Stimulated activated CD4-positive, alpha-beta T cell treated with anti-CD3 and anti-CD28 coated beads, TNF-alpha, amount 100 ng/mL, for 1 hour (primary cell): ENCODE measurements at places on chromosomes 5 and 9.
A peak's percentile ranks its signal among the peaks of the same experiment; 100 is the strongest.

DNA sequence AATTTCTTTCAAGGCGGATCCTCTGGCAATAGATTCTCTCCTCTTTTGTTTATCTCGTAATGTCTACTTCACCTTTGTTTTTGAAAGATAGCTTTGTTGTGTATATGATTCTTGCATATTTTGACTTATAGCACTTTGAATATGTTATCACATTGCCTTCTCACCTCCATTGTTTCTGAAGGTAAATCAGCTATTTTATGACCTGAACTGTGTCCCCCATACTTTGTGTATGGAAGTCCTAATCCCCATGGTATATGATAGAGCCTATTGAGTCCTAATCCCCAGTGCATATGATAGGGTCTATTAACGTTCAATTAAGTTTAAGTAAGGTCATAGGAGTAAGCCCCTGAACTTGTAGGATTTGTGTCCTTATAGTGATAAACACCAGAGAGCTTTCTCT is 910.2 kb upstream of the NUDT12 start:
- no peak for DNase-seq

DNA sequence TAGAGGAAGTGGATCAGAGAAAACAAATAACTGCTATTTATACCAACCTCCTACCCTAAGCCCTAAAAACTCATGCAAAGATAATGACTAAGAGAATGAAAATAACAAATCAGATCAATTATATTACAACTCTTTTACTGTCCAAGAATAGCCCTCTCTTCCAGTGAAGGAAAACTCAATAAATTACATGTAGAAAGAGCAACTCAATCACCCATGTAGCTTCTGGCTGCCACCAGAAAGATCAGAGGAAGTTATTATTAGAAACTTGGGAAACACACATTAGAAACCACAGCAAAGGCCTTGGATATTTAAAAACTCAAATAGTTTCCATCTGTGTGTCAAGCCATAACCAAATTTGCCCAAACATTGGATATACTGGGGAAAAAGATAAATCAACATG is 134.0 kb upstream of the TARS1 start:
- no peak for DNase-seq

DNA sequence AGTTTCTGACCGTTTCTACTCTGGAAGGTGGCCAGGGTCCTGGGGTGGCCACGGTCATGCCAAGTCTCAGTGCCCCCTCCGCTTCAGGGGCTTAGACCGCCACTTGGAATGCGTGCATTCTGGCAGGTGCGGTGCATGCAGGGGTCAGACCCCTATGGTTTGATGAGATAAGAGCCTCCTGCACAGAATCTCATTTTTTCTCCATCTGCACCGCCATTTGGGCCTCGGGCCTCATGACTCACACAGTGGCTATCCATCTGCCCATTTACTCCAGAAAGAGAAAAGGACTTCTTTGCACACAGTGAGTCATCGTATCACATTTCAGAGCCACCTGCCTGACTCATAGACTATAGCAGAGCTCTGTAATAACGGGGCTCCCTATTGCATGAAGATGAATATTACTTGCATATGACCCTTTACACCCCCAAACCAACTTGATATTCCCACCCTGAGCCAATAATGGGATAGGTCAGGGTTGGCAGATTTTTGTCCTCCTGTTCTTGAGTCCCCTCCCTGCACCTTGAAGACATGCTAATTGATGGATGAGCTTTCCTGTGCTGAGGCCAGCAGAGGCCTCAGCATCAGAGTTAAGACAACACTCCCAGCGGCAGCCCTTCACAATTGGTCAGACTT is 157.4 kb downstream of the NR3C1 start:
- DNase-seq, result no peak

DNA sequence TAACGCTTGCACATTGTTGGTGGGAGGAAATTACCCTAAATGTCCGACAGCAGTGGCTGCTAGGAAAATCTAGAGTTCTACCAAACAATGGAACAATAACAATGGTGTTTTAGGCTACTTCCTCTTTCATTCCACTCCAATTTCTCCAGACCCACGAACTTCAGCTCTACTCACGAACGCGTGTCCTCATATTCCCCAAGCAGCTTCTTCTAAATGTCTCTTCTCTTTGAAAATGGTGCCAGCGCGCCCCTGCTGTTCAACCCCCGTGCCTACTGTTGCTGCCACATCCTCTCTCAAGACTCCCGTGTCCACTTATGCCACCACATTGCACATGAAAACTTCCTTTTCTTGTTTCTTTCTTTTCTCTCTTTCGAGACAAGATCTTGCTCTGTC is 25.6 kb downstream of the OR2V2 start:
- peak; percentile 64 for DNase-seq

GRCh38 chr5:143251946-143252345 is 151.5 kb downstream of the NR3C1 start:
- no peak for DNase-seq

- DNase-seq, result no peak
These were observed 504 bp upstream of the ZNF618 start for GRCh38 chr9:113875459-113876150.

DNA sequence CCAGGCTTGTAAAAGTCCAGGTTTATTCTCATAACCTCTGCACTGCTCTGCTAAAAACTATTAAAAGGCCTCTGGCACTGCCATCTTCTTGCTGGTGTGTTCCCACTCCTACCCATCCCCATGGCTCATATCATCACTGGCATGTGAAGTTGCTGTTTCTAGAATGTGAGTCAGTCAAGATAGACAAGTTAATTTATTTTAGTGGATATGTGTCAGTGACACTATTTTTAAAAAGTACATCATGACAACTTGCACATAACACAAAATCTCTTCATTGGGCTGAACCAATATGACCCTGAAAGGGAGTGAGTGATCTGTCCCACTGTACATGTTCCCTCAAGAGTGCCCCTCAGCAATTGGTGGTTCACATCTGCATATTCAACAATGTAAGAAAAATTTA is 299.7 kb downstream of the NFIB start:
- no peak for DNase-seq

- DNase-seq, result no peak
These were observed 514.2 kb downstream of the RAB3C start for GRCh38 chr5:59097116-59097515.

DNA sequence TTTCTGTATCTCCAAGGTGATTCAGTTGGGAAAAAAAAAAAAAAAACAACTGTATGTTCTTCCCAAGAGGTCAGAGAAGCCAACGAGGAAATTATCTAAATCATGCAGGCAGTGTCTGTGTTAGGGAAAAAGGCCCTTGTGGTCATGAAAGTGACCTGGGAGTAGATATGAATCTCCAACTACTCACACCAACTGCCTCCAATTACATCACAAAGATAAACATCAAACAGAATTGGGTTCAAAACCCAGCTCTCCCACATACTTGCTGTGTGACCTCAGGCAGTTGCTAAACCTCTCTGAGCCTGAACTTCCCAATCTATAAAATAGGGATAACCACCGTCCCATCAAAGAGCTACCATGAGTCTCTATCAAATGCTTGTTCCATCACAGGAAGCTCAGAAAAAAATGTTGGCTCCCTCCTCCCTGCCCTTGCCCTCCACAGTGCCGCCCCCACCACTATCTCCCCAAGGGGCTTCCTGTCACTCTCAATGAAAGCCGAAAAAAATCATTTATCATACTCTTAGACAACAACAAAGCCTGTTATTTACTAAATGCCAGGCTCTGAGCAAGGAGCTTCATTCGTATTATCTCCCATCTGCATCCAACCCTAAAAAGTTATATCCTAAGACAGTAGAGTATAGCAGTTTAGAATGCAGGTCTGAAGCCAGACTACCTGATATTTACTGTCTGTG is 42.9 kb downstream of the CDK5RAP2 start:
- DNase-seq, result no peak

- no peak for DNase-seq
These were observed 1263.2 kb upstream of the CDH6 start for GRCh38 chr5:29930316-29930715.

DNA sequence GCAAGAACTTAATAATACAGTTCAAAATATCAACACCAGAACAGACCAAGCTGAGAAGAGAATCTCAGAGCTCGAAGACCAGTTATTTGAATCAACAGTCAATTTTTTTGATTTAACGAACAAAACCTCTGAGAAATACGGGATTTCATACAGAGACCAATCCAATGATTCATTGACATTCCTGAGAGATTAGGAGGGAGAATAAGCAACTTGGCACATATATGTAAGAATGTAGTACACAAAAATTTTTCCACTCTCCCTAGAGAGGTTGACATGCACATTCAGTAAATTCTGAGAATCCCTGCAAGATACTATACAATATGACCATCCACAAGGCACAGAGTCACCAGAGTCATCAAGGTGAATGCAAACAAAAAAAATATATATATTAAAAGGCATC is 1577.3 kb upstream of the C9orf72 start:
- no peak for DNase-seq

GRCh38 chr5:169050636-169051035 is 250.3 kb downstream of the SLIT3 start:
- no peak for DNase-seq

- no peak for DNase-seq
These were observed 59.3 kb downstream of the SLC46A2 start for GRCh38 chr9:112831281-112831851.

- no peak for DNase-seq
These were observed 54.1 kb upstream of the PDE8B start for GRCh38 chr5:77156379-77156778.

DNA sequence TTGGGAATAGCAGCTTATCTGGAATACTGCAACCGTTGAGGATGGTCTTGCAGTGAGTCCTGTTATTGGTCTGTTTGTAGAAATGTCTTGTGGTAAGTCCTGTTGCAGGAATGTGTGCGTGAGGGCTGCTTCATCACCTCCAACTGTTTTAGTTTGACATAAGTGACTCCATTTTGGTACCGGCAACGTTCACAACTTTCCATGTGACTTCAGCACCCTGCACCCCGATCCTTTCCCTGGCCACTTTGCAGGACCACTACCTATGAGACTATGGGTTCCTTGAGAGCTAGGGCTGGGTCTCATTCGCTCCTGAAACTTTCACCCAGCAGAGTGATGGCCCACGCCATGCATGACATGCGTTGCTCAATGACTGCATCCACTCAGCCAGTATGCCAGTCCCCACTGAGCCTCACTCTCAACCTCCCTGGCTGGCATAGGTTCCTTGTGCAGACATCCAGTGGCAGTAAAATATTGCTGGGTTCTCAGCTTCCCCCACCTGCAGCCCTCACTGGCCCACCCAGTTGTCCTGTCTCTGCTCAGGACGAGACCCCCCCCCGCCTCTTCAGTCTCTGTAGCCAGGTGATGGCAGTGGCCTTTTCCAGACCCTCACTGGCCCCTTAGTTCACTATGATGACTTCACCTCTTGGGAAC is 8.0 kb downstream of the SURF6 start:
- no peak for DNase-seq

GRCh38 chr9:120646948-120647347 is 67.0 kb upstream of the CDK5RAP2 start:
- no peak for DNase-seq

DNA sequence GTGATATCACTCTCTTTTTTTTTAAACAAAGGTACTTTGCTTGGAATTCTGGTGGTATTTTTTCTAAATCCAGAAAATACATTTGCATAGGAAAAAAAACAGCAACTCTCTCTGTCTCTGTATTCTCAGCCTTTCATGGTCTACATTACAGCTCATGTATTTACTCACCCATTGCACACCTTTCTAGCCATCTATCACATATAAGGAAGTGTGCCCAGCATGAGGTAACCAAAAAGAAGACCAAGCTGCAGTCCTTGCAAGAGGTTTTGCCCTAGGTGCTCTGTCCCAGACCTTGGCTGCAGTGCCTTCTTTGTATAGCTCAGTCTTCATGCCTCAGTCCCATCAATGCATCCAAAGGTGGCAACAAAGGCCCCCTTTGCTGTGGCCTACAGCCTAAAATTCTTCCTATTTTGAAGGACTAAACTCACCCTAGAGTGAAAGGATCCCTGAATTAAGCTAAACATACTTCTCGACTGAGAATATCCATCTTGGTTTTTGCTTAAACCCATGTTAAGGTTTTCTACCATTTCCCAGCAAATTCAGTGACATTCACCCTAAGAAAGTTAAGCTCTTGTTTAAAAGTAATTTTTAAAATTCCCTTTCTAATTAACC is 446.4 kb downstream of the KIF4B start:
- no peak for DNase-seq

DNA sequence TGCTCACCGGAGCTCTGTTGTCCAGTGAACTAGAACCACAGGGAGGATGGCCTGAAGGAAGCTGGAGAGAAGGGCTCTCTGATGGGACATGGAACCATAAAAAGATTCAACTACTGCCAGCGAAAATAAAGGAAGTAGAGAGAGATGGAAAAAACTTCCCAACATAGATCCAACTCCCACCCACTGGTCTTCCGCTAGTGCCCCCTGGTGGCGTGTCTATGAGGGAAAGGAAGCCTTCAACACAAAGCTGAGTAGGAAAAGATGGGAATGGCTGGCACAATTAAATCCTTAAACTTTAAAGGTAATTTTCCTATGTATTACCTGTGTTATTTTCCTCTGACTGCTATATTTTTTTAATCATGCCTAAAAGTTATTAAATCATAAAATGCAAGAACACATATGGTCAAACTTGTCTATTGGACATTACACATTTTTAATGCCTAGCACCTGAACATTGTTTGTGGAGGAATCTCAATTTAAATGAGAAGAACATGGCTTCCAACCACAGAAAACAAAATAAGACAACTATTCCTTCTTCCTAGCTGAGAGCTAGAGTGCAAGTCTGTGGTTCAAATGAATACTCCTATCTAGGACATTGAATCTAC is 51.5 kb downstream of the CEP120 start:
- DNase-seq, result no peak

DNA sequence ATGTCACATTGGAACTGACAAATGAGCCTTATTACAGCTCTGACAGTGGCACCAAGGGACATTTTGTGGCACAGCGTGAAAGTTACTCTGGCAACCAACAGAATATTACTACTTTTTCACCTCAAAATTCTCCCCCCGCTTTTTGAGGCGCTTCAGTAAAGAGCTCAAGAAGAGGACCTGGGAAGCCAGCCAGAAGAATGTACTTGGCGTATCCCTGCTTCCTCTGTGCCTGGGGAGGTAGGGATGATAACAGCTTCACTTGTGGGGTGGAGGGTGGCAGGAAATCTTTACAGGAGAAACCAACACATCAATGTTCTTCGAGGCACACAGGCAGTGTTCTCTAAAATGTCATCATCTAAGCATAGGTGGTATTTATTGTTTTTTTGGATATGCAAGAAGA is 624.1 kb downstream of the NR2F1-AS1 start:
- no peak for DNase-seq

DNA sequence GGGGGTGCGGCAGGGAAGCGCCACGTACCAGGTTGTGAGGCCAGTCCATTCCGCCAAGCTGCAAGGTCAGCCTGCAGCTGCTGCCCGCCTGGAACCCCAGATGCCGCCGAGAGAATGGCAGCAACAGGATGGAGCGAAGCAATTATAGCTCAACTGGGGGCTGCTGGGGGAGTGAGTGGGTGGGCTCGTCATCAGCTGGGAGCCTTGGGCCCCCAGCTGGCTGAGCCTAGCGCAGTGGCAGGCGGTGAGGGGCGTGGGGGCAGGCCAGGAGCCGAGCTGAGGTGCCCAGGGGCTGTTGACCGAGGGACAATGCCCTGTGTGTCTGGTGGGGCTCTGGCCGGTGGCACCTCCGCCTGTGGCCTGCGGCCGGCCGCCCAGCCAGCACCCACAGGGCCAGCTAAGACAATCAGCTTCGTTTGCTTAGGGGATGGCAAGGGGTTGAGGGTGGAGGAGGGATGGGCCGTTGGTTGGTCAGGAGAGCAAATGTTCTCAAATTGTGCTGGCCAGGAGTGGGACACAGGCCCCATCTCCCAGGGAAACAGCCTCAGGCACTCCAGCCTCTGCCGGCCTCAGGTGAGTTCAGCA is at the start of gene IL17B:
IL17B (minus strand) TSS at position 116 of the 585 bp plus-strand sequence; CDS start at position 49, 67 bp downstream.
- no peak for DNase-seq

- no peak for DNase-seq
These were observed 132.4 kb upstream of the MEF2C start for GRCh38 chr5:89015409-89015808.

GRCh38 chr9:123345567-123345955 is 10.4 kb upstream of the CRB2 start:
- no peak for DNase-seq
